Activated naive CD8-positive, alpha-beta T cell treated with anti-CD3 and anti-CD28 coated beads for 36 hours (primary cell): ENCODE measurements at places on chromosomes 2 and 18.

DNA sequence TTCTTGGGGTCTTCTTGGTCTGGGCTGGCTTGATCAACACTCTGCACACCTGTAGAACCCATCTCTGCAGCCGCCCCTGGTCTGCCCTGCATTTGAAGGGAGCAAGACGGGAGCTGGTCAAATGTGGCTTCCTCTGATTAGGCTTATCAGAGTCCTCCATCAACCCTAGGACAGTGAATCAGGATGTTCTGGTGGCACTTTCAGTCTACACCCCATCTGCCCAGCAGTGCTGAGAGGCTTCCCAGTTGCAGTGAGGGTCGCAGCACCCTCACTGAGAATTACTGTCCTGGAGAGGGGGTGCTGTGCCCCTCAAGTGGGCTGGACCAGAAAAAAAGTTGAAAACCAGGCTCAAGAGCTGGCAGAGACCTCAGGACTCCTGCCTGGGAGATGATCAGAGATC, 152.9 kb downstream of the DYSF start:
- DNase-seq: no peak

DNA sequence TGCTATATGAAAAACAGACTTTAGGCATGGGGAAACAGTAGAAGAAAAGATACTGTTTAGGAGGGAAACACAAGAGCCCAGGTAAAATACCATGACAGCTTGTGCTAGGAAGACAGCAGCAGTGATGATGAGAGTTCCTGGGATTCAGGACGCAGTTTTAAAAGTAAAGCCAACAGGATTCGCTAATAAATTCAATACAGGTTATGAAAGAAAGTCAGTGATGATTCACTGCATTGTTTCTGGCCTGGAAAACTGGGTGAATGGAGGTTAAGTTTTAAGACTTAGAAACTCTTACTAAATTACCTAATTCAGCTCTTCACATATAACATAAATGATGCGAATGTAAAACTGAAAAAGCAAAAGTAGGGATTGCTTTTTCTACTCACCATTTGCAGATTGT, 27.9 kb upstream of the RNU4ATAC start:
- no peak for DNase-seq

DNA sequence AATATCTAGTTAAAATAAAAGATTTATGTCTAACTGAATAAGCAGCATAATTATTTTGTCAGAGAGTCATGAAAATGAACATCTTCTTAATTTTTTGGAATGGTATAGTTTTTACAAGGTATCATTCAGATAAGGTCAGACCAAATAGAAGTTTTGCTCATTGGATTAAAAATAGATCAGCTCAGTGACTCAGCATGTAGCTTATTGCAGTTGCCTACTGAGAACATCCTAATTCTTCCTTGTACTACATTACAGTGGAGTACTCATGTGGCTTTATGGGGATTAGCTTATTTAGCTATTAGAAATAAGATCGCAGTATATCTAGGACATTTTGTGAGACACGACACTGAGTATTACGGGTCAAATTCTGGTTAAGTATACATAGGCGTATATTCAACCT, 38.2 kb upstream of the PPM1B start:
- DNase-seq: no peak

DNA sequence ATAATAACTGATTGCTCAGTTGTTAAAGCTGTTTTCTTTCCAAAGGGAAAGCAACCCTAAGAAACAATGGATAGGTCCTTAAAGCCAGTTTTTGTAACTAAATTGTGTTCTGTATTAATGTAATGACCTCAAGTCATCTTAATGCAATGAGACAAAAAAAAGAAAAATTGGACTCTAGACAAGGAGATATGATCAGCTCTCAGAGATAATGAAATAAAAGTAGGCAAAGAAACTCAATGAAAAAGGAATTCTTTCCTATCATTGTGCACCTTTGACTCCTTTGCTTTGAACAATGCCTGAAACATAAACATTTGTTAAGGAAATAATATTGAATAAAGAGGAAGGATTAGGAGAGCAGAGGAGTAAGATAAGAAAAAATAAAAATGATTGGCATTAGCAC, 86.1 kb downstream of the RIT2 start:
- no peak for DNase-seq

DNA sequence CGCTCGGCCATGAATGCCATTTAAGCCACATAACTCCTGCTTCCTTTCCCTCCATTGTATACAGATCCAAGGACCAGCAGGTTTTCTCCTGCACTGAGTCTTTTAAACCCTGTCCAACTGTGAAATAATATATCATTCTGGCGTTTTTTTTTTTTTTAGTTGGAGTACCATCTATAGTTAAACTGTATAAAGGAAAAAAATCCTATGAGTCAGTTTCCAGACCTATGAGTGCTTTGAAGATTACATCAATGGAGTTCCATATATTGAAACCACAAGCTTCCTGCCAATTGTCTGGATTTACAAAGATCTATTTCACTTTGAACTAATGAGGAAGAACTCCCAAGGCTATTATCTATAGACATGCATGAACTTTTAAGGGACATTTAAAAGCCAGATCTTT, 2.4 kb upstream of the MALT1 start:
- DNase-seq: no peak

DNA sequence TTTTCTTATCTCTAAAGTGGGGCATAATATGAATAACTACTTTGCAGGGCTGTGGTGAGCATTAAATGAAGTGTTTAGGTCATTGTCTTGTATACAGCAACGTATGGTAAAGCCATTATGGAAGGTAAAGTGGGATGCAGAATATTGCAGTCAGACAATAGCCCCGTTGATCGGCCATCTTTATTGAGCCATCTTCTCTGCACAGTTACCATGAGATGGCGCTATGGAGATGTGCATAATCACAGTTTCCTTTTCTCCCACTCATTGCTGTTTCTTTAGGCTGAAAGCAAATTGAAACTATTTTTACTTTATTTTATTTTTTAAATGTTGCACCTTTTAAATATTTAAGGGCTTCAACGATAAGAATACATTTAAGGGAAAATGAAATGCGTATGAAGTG, 108.9 kb downstream of the THSD7B start:
- no peak for DNase-seq

DNA sequence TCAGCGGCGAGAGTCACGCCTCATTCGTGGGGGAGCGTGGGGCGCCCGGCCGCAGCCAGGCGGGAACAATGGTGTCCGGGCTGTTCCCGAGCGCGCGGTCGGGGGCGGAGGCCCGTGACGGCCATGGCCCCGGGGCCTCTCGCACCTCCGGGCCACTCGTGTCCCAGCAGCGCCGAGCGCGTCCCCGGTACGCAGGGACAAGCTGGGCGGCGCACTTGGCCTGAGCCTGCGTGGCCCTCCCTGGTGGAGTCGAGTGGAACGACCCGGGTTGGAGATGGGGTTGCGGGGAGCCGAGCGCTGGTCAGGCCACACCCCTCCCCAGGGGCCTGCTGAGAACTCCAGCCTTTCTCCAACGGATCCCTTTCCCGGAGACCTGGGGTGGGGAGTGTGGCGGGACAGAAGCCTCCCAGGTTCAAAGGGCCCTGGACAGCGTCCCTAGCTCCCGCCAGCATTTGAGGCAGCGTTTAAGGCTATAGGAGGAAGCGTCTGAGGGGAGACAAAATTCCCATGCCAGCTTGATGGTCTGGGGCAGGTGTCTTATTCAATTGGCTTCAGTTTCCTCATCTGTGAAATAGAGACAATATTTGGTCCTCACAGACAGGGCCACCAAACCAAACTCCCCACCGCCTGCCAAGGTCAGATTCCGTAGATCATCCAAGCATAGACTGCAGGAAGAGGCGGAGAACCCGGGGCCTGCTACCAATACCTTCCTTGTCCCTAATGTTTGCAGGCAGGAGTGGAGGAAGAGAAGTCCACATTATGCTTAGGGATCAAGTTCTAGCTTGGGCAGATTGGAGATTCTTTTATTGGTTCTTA, 553 bp downstream of the CNDP2 start:
- peak; percentile 50 for DNase-seq

GRCh38 chr2:48749291-48750127, 6.0 kb downstream of the LHCGR start:
- DNase-seq: no peak

- DNase-seq: no peak
These were observed 57.0 kb downstream of the OSBPL6 start for GRCh38 chr2:178251151-178251955.

DNA sequence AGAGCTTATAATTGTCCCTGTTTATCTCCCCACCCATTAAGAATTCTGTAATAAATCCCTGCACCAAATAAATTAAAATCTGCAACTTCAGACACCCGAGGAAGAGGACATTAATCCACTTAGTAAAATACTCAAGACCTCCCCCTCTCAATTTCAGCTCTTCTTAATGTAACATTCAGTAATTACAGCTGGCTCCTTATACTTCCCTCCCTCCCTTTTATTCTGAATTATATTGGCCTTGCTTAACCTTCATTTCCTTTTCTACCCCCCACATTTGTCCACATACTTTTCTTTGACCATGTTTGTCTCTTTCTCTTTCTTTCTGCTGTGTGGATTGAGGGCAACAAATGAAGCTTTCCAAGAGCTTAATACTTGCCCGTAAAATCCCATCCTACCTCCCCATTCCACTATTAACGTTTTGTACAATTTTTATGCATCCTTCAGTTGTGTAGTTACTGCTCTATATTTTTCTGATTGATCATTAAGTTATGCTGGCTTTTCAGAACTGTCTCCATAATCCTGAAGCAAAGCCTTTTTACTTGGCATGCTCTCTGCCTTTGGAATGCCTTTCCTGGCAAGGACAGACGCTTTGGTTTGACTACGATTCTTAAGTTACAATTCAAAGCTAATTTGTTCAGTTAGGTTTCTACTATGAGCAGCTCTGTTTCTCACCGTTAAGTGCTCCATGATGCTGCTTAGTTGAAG, 580.1 kb downstream of the ZEB2 start:
- no peak for DNase-seq

DNA sequence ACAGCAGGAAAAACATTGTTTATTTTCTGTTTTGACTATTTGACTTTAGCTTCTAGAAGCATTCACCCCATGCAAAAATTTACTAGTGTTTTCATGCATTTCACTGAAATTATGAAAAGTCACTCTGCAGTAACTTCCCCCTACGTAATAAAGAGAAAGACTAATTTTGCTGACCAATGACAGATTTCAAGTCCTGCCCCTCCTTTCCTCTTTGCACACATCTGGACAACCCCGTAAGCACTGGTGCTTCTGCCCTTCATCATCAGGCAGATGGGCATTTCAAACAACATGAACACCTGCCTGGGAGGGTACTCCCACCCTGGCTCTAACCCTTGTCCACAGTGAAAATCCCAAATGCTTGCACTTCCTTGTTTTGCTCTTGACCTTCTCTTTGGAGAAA, 815.0 kb upstream of the ID2 start:
- DNase-seq: no peak

DNA sequence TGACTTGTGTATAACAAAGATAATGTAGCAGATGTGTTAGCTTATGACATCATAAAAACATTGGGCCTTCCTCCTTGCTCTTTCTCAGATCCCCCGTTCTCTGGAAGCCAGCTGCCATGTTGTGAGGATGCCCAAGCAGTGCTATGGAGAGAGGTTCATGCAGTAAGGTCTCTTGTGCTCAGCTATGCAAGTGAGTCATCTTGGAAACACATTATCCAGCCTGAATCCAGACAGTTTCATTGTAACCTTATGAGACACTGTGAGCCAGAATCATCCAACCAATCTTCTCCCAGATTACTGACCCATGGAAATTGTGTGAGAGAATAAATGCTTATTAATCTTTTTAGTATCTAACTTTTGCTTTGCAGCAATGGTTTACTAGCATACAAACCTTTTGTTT, 60.8 kb downstream of the ST6GAL2 start:
- no peak for DNase-seq
